ENCODE measurements at places on chromosomes 4 and X.

- DNase-seq, result peak; percentile 30
Measured at GRCh38 chr4:7335344-7336066, 99.2 kb downstream of the PSAPL1 start.

DNA sequence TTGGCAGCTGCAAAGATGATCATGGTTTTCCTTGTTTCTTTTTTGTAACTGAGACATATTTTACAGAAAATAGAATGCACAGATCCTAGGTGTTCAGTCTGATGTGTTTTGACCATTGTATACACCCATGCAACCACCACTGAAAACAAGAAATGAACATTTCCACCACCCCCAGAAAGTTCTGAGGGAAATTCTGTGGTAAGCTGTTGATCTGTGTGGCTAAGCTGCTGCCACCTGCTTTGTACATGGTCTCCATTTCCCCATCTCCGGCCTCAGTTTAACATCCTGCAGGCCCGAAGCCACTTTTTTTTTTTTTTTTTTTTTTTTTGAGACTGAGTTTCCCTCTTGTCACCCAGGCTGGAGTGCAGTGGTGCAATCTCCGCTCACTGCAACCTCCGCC, 65.3 kb downstream of the NYX start:
- DNase-seq, result peak; percentile 2

DNA sequence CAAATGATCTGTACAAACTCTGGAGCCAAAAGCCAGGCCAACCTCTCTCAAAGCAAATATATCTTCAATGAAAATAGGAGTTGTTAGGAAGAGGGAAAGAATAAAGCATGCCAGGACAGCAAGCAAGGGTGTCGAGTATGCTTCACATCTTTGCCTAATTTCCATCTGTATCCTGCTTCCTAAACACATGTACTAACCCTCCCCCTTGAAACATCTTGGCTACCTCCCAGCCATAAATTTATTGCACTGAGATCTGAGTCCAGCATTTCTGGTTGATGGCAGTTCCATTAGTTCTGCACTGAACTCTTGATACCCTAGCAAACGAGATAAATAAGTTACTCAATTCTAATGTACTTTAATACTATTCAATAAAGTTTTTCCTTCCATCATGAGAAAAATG, 430.5 kb upstream of the TRAM1L1 start:
- no peak for DNase-seq

DNA sequence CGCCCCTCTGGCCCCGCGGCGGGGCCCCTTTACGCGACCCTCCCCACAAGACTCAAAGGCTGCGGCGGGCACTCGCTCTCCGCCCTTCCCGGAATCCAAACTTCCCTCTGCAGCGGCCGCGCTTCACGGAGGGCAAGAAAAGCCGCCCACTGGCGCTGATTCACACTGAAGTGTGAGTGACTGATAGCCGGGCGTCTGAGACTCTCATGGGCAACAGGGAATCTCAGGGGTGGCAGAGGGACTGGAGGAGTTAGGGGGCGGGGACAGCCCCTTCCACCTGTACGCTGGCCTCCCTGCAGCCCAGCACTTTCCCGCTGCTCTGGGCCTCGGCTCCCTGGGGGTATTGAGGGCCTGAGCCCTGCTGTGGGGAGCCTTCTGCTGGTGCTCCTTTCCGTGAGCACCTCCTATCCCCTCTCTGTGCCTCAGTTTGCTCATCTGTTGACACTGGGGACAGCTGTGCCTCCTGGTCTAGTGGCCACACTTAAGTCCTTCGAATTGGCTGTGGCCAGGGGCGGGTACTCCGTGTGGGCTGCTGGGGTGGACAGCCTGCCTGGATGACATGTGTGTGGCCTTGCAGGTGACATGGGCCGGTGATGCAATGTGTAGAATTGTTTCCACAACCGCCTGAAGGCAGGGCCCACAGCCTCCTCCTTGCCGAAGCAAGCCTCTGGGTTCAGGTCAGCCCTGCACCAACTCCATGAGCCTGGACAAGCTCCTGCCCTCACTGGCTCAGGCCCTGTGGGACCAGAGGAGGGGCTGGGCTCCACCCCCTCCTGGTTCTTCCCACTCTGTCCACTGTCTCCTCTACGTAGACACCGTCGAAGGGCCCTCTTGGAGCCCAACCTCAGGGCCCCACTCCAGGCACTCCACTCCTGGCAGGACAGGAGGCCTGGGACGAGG, 951 bp downstream of the SH3BP2 start:
- no peak for DNase-seq

DNA sequence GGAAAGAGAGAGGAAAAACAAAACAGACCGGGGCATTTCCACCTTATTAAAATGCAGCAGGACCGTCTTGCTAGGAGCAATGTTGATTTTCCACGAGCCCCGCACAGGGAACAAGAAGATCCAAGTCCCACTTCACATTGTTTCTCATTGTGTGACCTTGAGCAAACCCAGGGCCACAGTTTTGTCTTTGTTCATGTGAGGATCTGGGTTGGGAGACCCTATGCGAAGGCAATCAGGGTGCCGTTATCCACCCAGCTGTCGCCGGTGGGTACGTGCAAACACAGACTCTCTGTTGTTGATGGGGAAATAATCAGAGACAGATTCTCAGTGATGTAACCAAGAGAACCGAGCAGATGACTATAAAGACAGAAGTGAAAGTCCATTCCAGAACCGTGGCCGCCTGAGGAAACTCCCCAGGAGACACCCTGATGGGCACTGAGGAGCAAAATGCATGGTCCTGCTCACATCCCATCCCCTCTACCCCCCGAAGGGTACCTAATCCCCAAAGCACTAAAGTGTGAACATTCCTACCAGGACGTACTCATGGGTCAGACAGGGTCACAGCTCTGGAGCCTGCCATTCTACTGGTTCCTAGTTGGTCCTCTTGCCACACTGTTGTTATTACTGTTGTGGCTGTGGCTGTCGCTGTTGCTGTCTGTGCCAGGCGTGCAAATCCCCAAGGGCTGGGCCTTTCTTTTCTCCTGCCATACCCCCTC, 102.7 kb upstream of the RBPJ start:
- peak; percentile 59 for DNase-seq

GRCh38 chrX:80489166-80489565, 68.9 kb downstream of the TENT5D start:
- DNase-seq, result no peak

DNA sequence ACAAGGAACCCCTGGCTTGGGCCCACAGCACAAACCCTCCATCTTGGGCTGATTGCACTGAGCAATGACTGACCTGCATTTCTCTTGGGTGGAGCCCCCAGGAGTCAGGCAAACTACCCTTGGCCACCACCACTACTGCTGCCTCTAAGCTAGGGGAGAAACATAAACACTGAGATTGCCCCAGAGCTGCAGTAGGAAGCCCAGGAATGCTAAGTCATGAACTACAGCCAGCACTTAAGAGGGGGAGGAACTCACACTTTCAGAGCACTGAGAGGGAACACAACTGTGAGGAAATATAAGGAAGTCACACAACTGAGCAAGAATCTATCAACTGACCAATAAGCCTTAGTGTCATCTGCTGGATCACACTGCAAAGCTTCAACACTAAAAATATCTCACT, 111.6 kb upstream of the PPP3CA start:
- DNase-seq, result no peak

DNA sequence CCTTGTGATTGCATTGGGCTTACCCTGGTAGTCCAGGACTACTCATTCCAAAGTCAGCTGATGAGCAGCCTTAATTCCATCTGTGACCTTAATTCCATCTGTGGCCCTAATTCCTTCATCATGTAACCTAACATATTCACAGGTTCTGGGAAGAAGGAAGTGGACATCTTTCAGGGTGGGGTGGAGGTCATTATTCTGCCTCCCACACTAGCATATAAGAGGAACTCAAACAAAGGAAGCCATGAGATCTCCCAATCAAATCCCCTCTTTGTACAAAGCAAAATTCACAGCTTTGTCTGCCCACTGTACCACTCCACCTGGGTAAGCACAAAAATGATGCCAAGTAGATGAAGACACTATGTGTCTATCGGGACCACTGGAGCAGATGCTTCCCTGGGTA, 87.3 kb downstream of the SLC2A9 start:
- no peak for DNase-seq

GRCh38 chr4:144411700-144412099, 234.3 kb upstream of the HHIP start:
- no peak for DNase-seq

DNA sequence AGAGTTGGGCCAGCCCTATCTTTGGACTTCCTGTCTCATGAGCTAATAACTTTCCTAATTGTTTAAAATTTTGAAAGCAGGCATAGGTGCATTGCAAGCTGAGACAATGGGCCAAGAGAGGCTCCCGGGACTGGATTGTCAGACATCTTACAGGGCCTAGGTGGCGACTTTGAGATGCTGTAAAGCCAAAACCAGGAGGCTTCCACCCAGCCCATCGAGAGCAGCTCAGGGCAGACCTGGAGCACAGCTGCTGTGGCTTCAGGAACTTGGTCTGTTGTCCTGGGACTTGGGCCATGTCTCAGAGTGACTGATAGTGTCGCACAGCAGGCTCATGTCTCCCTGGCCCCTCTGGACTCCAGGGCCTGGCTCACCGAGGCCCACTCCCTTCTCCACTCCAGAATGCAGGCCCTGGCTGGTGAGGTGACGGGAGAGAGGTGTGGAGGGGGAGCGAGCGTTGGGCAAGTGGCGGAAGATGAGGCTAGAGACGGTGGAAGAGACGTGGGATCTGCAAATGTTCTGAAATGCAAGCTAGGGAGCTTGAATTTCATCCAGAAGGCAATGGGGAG, 24.1 kb upstream of the MTM1 start:
- DNase-seq, result peak; percentile 16

- no peak for DNase-seq
Measured at GRCh38 chrX:25873196-25873595, 264.9 kb upstream of the MAGEB18 start.

- DNase-seq, result no peak
Measured at GRCh38 chrX:19791562-19791961, 95.8 kb downstream of the SH3KBP1 start.

GRCh38 chr4:13990596-13991589, 363.4 kb upstream of the BOD1L1 start:
- DNase-seq, result no peak

DNA sequence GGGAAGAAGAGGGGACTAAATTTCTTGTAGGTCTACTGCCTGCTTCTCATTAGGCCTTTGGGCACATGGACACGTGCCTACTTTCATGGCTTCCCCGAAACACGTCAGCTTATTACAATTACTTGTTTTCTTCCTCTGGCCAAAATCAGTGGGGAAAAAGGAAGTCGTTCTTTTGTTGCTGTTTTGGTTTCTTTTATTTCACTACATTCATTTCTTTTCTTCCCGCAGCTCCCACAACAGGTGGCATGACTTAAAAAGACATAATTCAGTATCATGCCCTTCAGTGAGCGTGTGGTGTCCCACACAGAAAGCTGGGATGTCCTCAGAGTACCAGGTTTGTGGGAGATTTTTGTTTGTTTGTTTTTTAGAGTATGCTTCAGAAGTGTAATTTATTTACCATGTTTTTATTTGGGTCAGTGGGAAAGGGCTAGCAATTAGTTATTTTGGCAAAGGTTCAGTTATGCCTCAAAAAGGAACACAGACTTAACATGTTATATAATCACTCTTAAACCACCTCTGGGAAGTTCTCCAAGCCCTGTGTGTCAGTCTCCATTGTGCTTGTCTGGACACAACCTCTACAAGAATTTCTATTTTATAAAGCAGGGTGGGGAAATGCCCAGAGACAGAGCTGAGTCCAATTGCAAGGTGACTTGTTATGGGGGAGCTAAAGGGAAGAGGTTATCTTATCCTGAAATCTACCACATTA, 44.2 kb upstream of the SPRY1 start:
- DNase-seq, result no peak

DNA sequence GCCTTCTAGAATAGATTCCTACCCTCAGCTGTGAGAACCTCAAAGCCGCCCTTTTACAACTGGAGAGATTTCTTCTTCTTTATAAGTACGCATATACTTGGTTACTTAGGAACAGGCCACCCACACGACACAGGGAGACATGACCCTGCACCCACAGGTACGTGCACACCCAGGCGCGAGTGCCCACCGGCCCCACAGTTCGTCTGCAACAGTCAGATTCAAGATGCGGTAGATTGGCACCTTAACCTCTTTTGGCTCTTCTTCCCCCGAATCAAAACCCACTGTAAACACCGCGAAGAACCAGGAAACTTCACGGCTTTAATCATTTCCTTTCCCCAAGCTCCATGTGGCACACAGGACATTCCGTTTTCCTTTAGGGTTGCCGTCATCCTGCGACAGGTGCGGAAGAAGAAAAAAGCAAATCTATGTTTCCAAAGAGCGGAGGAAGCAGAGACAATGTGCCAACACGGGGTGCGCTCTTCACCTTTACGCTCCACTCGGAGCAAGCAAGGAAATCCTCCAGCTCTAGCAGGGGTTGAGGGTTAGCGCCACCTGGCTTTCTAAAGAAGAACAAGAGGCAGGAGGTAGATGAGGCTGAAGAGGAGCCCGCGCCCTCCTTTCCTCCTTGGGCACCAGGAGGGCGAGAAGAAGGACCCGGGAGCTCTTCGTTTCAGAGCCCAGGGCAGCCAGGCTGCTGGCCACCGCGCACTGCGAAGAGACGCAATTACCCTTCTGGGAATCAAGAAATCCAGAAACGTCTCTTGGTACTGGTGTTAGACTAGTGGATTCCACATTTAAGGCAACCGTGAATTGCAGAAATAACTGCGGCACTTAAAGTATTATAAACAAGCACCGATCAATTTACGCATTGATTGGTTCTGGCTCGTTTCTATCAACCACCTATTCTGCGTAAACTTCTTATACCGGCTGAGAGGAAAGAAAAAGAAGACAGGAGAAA, 35.7 kb downstream of the HAND2 start:
- DNase-seq, result peak; percentile 74

DNA sequence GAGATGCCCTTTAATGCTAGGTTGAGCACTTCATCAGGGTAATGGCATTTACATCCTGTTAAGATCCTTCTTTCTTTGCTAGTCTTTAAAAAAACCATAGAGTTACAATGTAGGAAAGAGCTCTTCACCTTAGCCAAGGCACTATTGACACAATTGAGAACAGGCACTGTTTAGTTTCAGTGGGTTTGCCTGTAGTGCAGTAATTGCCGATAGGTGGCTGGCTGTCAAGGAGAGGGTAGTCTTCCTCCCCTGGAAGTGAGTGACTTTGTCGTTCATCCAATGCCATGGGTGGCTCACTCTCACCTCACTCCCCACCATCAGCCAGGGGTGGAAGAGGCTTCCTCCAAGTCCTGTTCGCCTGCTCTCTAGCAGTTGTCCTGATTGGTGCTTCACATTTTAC, 34.7 kb downstream of the SMS start:
- no peak for DNase-seq

- peak; percentile 68 for DNase-seq
Measured at GRCh38 chr4:38902695-38903094, 35.1 kb downstream of the FAM114A1 start.

DNA sequence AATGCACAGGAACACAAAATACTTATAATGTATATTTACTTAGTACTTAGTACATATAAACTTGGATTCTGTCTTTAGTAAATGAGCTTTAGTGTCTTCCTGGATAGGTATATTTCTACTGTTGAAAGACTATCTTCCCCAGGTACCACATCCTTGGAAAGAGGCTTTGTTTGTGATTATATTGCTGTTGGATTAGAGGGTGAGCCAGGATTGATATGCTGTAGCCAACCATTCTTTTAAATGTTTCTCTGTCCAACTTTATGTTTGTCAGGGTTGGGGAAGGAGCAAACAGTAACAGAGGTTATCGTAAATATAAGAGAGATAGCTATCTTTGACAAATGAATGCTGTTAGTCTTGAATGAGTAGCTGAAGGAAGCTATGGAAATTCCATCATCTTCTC, 213.2 kb downstream of the SPRY1 start:
- DNase-seq, result no peak

- no peak for DNase-seq
Measured at GRCh38 chr4:3471886-3472285, 8.8 kb downstream of the DOK7 start.

GRCh38 chr4:3255611-3256186, 6.7 kb downstream of the MSANTD1 start:
- no peak for DNase-seq
